ENCODE measurements at places on chromosomes 5 and 9.

GRCh38 chr9:114785866-114786650 lies 19.8 kb downstream of the TNFSF15 start:
- no peak for DNase-seq

DNA sequence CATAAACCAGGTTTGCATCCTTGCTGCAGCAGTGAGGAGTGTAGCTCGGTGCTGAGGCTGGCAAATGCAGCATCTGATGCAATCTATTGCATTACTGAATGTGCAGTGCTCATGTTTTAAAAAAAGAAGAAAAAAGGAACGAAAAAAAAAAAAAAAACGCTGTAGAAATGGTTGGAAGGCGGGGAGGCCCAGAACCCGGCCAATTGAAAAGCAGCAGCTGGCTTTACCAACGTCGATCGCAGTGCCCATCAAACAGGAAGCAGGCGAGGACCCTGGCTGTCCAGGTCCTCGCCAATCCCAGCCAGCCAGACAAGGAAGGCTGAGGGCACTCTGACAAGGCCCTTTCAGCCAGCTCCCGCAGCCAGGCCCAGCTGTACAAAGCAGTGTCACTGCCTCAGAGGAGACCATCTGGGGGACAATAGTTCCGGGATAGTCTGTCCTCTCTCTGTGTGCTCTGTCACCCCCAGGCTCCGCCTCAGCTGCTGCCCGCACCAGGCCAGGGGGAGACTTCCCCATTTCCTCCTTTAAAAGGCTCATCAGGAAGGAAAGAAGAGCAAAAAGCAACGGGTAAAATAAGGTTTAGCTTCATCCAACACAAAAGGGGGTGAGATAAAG lies 21.8 kb upstream of the CPEB4 start:
- DNase-seq = no peak

- no peak for DNase-seq
Observed at GRCh38 chr5:157267761-157268480, 2.0 kb downstream of the CYFIP2 start.

- no peak for DNase-seq
Observed at GRCh38 chr9:19935422-19935821, 146.6 kb upstream of the SLC24A2 start.

GRCh38 chr9:104805441-104805840 lies 41.5 kb downstream of the NIPSNAP3B start:
- DNase-seq = no peak
